ENCODE measurements at places on chromosomes 16 and 17.

DNA sequence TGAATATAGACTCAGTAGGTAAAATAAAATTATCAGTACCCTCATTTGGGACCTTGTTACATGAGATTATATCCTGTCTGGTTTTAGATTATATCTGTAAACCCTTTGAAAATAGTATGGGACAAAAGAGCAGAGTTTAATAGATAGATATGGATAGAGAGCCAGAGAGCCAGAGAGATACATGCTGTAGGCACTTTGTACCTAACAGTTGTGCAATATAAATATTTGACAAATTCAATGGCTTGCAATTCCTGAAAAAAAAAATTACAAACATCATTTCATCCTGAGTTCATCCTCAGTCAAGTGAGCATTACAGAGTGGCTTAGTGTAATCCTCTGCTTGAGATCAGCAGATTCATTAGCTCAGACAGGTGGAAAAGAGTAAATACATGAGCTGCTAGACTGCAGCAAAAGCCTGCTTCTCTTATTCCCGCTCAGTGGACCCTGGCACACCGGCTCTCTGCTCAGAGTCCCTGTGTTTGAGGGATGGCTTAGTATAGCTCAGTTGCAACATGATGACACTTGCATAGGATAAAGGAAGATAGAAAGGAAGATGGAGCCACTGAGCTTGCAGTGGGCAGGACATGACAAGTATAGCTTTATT is 931.6 kb upstream of the GOT2 start:
- no peak for DNase-seq

DNA sequence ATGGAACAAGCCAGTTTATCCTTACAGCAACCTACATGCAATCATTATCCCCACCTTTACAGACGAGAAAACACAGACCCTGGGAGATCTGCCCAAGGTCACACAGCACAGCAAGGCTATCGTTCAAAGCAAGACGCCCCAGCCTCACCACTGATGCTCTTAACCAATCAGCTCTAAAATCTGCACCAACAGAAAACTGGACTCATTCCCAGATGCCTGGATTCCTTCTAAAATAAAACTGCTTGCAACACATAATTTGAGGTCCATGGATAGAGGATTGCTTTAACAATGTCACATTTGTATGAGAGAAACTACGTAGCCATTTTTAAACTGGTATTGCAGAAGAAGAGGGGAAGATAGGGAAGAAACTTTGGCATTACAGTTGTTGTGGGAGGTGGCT is 6.8 kb downstream of the COTL1 start:
- DNase-seq = no peak

DNA sequence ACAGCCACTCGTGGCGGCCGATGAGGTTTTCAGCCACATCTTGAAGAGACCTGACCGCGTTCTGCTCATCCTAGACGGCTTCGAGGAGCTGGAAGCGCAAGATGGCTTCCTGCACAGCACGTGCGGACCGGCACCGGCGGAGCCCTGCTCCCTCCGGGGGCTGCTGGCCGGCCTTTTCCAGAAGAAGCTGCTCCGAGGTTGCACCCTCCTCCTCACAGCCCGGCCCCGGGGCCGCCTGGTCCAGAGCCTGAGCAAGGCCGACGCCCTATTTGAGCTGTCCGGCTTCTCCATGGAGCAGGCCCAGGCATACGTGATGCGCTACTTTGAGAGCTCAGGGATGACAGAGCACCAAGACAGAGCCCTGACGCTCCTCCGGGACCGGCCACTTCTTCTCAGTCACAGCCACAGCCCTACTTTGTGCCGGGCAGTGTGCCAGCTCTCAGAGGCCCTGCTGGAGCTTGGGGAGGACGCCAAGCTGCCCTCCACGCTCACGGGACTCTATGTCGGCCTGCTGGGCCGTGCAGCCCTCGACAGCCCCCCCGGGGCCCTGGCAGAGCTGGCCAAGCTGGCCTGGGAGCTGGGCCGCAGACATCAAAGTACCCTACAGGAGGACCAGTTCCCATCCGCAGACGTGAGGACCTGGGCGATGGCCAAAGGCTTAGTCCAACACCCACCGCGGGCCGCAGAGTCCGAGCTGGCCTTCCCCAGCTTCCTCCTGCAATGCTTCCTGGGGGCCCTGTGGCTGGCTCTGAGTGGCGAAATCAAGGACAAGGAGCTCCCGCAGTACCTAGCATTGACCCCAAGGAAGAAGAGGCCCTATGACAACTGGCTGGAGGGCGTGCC is 30.1 kb downstream of the CIITA start:
- DNase-seq = no peak

DNA sequence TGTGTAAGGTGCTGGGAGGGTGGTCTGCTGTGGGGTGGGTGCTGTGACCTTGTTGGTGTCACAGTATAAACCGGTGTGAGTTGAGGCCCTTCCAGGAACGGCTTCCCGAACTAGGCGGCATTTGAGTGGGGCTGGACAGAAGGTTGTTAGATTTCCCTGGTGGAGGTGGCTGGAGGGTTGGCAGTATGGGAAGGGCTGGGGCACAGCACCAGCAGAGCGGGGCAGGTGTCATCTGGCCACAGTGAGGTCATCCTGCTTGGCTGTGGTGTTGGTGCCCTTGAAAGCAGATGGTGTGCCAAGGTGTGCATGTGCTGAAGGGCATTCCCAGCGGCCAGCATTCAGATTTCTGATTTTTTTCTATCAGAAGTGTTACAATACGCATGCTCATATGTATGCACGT is 28.1 kb downstream of the BANP start:
- no peak for DNase-seq

- DNase-seq = no peak
Measured at GRCh38 chr16:53078247-53078646, 23.5 kb downstream of the CHD9 start.
